Activated T-cell treated with anti-CD3 and anti-CD28 coated beads, Interleukin-2, amount 50 U/mL, for 48 hours (primary cell): ENCODE measurements at places on chromosomes 13 and 19.
A peak's percentile ranks its signal among the peaks of the same experiment; 100 is the strongest.

- no peak for DNase-seq
Measured at GRCh38 chr19:5824751-5825150, 14.8 kb downstream of the FUT6 start.

GRCh38 chr13:70502944-70503343, 394.7 kb upstream of the KLHL1 start:
- no peak for DNase-seq

DNA sequence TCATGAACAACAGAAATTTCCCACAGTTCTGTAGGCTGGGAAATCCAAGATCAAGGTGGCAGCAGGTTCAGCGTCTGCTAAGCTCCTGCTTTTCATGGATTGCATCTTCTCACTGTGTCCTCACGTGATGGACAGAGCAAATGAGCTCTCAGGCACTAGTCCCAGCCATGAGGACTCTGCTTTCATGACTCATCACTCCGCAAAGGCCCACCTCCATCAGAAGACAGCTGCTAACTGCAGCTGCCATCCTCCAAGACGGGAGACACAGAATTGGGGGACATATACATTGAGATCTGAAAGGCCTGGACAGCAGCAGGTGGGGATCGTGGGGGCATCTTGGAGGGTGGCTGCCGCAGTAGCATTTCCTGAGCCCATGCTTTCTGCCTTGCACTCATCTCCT, 44.4 kb upstream of the SPATA13 start:
- no peak for DNase-seq

DNA sequence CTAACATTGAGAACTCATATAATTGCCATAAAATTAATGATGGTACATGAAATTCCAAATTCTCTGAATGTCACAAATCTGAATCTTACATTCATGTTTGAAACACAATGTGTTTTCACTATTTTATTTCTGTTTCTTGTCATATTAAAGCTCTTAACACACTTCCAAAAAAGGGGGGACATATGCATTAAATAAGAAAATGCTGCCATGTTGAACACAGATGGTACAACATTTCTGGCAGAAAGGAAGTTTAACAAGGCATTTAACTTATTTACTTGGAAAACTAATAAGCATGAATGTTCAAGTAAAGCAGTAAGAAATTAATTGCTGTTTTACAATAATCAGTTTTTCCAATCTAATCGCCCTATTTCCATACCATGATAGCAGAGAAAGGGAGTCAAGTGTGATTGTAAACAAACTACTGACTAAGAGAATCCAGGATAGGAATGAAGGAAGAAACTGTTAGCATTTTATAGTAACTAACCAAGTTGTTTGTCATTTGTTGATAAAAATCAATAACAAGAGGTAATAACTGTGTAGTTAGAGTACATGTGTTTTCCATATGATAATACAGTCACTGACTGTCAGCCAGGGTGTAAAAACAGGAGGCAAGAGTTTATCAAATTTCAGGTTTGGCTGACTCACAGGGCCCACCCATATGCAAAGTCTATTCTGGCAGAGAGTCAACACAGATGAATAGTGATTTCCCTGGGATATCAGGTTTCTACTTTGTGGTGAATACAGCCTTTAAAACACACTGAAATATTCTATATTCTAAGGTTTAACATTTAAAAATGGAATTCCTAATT, 5.7 kb upstream of the FOXO1 start:
- no peak for DNase-seq

DNA sequence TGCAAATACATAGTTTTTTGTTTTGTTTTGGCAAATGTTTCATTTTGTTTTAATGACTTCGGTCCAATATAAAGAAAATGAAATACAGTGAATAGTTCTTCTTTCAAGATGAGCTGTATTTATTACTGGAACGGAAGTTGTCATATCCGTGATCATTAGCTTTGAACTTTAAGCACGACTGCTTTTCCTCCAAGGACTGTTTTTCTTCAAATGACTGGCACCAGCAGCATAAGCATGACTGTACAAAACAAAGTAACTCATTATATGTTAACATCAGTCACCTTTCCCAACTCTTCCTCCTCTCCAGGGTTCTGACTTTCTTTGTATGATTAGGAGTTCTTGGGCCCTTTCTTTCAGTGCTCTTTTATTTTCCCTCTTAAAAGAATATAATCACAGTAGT, 20.5 kb downstream of the EDNRB start:
- DNase-seq, result no peak

GRCh38 chr13:94170145-94170571, 309.3 kb downstream of the DCT start:
- DNase-seq, result no peak

DNA sequence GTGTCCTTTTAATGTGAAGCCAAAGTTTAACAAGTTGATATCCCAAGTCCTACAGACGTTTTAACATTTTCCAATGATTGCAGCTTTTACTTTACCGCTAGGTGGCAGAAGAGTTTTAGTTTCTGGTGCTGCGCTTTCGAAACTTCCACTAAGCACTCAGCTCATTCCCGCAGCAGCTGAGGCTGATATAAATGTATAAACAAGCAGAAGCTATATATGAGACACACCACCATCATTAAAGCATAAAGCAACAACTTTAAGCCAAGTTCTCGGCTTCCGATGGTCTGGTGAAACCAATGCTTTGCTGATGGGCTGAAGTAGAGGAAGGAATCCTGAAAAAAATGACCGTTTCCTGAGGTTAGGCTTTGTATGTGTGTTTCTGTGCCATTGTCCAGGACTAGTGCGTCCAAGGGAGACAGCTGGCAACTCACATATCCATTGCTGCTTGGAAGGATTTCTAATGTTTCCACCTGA, 753.9 kb downstream of the OLFM4 start:
- DNase-seq, result no peak

- no peak for DNase-seq
Measured at GRCh38 chr19:43692385-43692784, 22.4 kb upstream of the PLAUR start.

DNA sequence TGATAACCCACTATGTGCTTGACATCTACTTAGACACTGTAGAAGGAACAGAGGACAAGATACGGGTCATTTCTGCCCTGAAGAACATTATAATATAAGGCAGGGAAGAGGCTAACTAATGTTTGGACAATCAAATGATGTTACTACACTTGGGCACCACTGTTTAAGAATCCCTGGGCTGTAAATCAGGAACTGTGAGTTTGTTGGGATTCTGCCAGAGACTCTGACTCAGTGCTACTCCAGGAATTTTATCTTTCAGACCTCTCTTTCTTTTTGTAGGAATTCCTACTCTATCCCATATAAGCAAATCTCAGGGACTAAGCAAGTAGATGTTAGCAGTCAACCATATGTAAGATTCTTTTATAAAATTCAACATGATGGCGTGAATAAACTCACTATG, 3.1 kb upstream of the ZNF471 start:
- DNase-seq, result no peak

GRCh38 chr13:63554157-63554556, 2138.5 kb upstream of the PCDH20 start:
- no peak for DNase-seq

DNA sequence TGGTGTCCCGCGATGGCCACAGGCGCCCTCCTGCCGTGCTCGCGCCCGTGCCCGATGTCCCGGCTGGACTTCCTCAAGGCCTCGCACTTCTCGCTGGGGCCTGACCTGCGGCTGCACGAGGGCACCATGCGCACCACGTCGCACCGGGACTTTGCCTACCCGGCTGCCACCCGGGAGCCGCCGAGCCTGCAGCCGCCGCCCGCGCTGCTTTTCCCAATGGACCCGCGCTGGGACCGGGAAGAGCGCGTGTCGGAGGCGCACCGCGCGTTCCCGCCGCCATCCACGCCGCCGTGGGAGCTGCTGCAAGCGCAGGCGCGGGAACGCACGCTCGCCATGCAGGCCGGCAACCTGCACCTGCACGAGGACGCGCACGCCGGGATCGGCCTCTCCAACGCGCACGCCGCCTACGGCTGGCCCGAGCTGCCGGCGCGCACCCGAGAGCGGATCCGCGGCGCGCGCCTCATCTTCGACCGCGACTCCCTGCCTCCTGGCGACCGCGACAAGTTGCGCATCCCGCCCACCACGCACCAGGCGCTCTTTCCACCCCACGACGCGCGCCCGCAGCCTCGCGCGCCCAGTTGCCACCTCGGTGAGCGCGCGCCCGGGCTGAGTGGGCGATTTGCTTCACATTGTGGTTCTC, 12.1 kb upstream of the PEX11G start:
- DNase-seq, result peak; percentile 80

DNA sequence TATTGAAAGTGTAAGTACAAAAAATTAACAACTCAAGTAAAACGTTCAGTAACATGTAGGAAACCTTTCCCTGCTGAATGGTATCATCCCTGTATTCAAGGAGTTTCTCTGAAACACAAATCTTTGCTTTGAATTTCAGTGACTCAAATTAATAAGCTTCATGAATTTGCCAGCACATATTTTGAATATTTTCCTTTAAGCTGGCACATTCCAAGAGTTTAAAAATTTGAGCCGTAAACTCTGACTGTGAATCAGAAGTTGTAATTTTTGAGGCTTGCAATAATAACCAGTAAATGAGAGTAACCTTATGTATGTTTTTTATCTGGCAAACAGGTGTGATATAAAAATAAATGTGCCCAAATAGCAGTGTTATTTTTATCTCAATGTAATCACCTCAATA, 1722.6 kb upstream of the PRR20A start:
- no peak for DNase-seq

GRCh38 chr13:98189841-98190505, 12.9 kb upstream of the RNF113B start:
- no peak for DNase-seq
